ENCODE measurements at places on chromosomes 16 and 17.

DNA sequence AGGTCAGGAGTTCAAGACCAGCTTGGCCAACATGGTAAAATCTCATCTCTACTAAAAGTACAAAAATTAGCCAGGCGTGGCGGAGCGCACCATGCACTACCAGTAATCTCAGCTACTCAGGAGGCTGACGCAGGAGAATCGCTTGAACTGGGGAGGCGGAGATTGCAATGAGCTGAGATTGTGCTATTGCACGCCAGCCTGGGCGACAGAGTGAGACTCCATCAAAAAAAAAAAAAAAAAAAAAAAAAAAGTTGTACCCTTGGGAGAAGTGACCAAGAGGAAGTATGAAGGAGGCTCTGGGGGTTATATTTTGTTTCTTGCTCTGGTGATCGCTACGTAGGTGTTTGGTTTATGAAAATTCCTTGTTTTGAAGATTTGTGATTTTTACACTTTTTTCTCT is 66.3 kb downstream of the LITAF start:
- no peak for DNase-seq

- no peak for DNase-seq
Observed at GRCh38 chr17:63524051-63524450, 893 bp downstream of the KCNH6 start.

GRCh38 chr17:49379926-49380325 is 17.9 kb upstream of the ZNF652 start:
- DNase-seq = no peak

DNA sequence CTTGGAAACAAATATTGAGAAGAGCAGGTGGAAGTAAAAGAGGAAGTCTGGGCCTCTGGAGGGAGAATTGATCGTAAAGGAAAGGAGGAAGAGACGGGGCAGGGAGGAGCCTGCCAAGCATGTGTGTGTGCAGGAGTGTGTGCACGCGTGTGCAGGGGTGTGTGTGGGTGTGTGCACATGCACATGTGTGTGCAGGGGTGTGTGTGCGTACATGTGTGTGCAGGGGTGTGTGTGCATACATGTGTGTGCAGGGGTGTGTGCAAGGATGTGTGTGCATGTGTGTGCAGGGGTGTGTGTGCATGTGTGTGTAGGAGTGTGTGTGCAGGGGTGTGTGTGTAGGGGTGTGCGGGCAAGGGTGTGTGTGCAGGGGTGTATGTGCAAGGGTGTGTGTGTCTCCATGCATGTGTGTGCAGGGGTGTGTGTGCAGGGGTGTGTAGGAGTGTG is 10.0 kb downstream of the CEP295NL start:
- DNase-seq = no peak

DNA sequence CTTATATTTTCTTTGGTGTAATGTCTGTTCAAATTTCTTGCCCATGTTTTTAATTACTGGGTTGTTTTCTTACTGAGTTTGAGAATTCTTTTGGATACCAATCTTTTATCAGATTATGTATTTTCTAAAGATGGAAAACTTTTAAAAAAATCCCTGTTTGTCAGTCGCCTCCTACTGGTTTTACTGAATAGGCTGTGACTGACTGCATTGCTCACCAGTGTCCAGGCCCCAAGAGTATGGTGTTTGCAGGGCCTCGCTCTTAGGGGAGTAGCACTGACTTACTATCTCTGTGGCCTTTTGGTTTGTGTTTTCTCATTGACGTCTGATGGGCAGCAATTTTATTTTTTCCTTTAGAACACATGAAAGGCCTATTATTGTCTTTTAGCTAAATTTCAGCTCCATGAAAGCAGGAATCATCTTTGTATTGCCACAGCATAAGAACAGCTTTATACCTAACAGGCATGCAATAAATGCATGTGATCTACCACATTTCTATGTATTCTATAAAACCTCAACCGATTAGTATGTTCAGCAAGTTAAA is 188.4 kb downstream of the AATF start:
- DNase-seq = no peak

DNA sequence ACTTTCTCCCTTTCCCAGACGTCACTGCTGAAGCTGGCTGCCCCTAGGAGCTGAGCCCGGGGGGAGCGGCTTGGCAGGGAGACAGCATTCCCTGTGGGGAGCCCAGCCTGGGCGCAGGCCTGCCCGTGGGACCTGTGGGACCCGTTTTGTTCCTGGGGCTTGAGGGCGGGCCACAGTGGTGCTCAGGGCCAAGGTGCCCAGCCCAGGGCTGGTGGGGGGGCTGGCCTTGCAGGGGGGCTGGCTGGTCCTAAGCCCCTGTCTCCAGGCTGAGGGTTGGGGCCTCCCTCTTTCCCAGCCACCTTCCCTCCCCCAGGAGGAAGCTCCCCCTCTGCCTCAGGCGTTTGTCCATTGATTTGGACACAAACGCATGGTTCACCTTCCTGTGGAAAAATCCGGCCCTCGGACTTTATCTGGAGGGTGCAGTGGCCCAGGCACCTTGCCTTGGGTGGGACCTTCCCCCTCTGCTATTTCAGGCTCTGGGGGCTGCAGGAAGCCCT is 4.4 kb downstream of the NHERF2 start:
- no peak for DNase-seq

GRCh38 chr17:11279776-11280344 is 38.8 kb downstream of the SHISA6 start:
- no peak for DNase-seq

- no peak for DNase-seq
Observed at GRCh38 chr17:16513873-16514272, 21.9 kb upstream of the LRRC75A start.

GRCh38 chr17:74454197-74455024 is 12.0 kb upstream of the CD300A start:
- DNase-seq = no peak

DNA sequence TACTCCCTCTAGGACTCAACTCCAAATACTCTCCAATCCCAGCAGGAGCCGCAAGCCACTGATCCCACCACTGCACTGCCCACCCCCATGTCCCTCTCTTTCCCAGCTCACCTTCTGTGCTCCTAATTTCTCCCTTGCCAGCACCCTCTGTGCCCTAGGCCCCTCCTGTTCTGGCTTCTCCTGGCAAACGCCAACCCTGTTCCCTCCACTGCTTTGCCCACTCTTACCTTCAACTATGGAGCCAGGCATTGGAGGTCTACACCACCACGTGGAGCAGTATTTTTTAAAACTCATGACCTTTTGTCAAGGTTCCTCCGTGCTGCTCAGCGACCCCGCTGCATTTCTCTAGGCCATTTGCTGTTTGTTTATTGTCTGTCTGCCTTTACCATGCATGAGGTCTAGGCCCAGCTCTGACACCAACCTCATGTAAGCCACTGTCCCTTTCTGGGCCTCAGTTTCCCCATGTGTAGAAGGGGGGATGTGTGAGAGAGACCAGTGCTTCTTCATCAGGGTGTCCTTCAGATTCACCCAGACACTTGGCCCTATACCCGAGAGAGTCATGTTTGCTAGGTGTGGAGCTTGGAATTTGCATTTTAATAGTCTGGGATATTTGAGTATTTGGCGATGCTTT is 4.6 kb downstream of the CCDC102A start:
- DNase-seq = no peak

DNA sequence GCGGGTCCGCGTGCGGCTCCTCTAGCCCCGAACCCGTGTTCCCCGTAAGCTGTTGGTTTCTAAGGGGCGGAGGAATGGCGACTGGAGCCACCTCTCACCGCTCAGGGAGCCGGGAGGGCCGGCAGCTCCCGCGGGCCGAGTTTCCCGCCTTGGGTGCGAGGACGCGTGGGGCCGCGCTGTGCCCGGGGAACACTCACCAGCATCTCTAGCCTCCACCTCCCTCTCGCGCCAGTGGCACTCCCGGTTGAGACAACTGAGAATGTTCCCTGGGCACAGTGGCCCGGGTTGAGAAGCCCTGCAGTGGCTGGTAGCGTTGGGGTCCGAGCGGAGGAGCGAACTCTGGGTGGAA is 560 bp downstream of the TELO2 start:
- no peak for DNase-seq

DNA sequence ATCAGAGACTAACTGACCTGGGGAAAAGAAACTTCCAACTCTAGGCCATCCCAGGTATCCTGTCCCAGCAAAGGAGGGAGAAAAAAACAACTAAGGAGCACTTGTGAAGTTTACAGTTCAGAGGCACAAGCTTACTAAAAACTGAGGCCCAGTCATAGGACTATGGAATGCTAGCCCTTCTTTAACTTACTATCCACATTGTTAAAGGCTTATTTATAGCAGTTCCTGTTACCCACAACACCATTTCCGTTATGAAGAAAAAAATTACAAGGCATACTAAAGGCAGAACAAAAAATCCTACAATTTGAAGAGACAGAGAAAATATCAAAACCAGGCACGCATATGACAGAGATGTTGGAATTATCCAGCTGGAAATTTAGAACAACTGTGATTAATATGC is 159.1 kb downstream of the CDH11 start:
- no peak for DNase-seq

DNA sequence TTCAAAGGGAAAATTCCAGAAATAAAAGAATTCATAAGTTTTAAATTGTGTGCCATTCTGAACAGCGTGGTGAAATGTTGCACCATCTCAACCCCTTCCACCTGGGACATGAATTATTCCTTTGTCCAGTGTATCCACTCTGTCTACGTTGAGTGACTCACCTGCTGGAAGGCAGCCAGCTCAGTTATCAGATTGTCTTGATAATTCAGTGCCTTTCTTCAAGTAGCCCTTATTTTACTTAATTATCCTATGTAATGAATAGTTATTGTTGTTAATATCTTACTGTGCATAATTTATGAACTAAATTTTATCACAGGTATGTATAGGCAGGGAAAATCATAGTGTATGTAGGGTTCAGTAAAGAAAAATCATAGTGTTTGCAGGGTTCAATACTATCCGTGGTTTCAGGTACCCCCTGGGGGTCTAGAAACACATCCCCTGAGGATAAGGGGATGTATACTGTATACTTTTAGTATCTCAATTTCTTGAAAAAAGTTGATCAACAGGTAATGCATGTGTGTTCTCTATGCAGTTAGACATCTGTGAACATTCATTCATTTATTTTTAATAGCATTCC is 7.7 kb upstream of the PCTP start:
- DNase-seq = peak; percentile 15
